D721Med (cell line): ENCODE measurements at places on chromosomes 3 and 15.

- DNase-seq = no peak
Measured at GRCh38 chr3:121869736-121870135, 24.5 kb upstream of the SLC15A2 start.

GRCh38 chr3:14366248-14366647, 36.2 kb upstream of the SLC6A6 start:
- no peak for DNase-seq

GRCh38 chr3:186512570-186513302, 31.4 kb downstream of the CRYGS start:
- no peak for DNase-seq

- DNase-seq = no peak
Measured at GRCh38 chr15:32670623-32671022, 29.1 kb downstream of the SCG5 start.

- DNase-seq = no peak
Measured at GRCh38 chr3:23968463-23969184, 23.5 kb downstream of the NR1D2 start.

GRCh38 chr3:184658223-184658928, 53.5 kb downstream of the MAGEF1 start:
- DNase-seq = no peak
